Stimulated activated naive CD4-positive, alpha-beta T cell (primary cell): ENCODE measurements at places on chromosomes 13 and 19.

DNA sequence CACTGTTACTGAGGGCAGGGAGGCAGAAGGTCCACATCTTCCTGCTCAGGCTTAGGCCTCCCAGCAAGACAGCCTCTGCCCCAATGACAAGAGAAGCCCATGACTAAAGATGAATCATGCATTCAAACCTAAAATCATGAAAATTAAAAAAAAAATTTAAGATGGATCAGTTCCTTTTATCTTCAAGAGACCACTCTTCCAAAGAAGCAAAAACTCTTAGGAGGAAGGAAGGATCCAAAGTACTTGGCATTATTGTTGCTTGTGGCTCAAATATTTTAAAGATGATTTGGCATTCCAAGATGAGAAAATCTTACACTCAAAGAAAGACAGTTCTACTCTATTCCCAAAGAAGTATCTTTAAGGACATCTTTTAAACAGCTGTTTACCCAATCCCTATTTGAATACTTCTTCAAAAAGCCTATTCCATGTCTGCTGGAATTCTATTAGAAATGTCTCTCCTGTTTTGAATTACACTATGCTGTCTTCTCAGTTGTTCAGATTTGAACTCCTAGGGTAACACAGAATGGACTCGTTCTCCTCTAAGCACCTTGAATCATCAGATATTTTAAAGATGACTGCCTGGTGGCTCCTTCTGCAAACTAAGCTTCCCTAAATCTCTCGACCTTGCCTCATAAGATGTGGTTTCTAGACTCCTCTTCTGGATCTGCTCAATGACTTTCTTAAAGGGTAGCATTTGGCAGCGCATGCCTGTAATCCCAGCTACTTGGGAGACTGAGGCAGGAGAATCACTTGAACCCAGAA lies 7.0 kb downstream of the SERP2 start:
- no peak for DNase-seq

GRCh38 chr13:50617134-50617721 lies 226.3 kb downstream of the DLEU7 start:
- no peak for DNase-seq

DNA sequence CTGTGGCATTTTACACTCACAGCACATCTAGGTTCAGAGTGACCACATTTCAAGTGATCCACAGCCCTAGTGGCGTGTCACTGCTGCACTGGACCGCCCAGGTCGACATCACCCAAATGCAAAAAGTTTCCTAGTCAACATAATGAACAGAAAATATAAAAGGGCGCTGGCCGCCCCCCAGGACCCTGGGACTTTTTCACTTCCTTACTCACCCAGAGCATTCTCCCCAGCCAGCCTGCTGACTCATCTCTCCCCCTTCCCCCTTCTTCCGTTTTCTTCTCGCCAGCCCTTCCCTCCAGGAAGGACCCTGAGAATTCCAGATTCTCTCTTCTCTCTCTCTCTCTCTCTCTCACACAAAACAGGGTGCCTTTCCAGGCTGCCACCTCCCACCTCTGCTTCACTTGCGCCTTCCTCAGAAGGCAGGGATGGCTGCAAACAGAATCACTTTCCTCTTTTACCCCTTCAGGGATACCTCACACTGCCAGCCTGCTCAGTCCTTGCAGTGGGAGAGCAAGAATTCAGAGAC lies 21.0 kb upstream of the GRWD1 start:
- no peak for DNase-seq

DNA sequence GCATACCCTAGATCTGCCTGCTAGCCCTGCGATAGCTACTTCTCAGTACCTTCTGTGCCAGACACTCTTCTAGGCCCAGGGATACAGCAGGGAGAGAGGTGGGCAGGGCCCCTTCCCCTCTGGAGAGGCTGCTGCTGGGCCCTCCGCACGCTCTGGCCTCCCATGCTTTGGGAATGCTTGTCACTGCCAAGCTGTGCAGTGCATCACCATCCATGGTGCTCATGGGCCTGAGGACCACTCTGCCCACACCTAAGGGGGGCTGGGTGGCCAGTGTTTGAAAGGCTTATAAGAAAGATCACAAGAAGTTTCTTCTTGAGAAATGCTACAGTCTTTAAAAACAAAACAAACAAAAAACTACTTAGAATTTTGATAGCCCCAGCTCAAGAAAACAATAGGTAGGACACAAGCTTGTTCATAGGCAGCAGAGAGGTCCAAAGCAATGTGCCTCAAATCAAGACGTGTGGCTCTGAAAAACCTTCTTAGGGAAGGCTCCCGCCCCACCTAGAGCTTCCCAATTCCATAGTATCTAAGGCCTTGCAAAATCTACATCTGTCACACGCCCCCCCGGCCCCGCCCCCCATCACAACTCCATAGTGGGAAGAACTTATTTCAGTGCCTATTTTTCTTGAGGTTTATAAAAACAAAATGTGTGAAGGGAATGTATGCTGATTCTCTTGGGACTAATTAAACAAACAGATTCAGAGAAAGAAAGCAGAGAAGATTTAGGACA lies 145.8 kb downstream of the TM9SF2 start:
- DNase-seq: no peak
